ENCODE measurements at places on chromosomes 6 and 20.

DNA sequence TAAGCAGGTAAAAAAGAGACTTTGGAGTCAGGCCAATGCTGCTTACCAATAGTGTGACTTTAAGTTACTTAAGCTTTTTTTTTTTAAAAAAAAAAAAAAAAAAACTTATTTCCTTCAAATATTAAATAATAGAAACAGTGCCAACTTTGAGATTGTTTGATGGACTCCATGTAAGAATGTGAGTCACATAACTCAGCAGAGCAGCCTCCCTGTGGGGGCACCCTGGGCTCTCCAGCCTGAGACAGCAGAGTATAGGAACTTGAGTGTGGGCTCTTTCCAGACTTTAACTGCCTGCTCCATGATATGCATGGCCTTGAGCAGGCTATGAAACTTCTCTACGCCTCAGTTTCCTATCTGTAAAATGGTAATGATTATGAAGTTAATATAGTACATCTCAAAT is 113.3 kb upstream of the SAMD5 start:
- DNase-seq = no peak

- DNase-seq = peak; percentile 34
These were observed 12.4 kb upstream of the ZSCAN9 start for GRCh38 chr6:28212510-28213212.

DNA sequence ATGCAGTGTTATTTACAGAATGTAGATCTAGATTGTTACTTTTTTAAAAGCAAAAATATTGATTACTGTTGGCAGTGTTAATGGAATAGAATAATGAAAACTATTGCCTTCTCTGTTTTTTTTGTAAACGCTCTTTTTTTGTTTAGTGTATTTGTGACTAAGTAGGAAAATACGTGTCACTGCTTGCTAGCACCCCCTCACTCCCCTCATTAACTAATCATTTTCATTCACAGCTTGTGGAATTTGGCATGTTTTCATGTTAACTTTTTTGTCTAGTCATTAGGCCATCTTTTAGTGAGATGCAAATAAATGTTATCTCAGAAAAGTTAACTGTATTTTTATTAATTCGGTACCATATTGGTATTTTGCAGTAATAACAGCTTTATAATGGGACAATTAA is 29.8 kb downstream of the ADGRG6 start:
- no peak for DNase-seq

DNA sequence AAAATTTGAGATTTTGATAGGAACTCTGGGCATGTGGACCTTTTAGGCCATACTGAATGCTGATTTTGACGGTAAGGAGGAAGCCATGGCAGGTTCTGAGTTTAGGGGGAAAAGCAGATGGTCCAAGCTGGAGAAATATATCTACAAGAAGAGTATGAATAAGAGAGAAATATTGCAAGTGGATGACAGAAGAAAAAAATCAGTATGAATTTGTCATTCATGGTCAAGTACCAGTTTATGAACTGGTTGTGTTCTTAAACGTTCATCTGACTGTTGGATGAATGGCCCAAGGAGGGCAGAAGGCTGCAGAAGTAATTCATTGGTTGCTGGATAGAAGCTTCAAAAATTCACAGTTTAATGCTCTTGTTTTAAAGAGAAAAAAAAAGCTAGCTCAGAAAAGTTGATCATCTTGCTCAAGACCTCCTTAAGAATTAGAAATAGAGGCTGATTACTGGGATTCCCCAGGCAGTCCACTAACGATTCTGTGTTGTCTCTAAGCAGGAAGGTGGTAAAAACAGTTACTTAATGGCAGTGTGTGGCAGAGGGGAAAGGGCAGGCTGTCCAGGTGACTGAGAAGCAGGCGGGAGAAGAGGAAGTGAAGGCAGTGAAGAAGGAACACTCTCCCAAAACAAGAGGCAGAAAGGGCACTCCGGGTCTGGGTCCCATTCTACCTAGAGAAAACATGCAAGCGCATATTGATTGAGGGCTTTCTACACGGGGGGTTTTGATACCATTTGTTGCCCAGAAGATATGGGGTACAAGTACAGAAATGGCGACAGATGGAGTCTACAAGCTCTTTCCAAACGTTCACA is 2.0 kb upstream of the DUSP22 start:
- DNase-seq = no peak

DNA sequence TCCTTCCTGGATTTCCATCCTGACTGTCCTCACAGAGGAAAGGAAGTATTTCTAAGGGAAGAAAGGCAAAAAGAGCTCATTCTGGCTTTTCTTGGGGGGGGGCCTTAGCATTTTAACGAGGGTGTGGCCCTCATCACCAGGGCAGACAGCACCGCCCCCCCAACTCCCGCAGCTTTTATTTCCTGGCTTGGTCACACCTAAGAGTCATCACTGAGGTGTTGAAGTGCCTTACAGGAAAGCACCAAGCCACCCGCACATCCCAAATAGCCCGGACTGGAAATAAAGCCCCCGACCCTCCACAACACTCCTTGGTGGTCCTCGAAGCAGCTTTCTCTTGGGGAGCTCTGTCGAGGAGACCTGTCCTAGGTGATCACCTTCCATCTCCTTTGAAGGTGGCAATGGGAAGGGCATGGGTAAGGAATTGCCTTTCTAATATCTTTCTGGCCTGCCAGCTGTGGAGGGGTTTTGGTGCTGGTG is 1.3 kb downstream of the PTK7 start:
- no peak for DNase-seq

DNA sequence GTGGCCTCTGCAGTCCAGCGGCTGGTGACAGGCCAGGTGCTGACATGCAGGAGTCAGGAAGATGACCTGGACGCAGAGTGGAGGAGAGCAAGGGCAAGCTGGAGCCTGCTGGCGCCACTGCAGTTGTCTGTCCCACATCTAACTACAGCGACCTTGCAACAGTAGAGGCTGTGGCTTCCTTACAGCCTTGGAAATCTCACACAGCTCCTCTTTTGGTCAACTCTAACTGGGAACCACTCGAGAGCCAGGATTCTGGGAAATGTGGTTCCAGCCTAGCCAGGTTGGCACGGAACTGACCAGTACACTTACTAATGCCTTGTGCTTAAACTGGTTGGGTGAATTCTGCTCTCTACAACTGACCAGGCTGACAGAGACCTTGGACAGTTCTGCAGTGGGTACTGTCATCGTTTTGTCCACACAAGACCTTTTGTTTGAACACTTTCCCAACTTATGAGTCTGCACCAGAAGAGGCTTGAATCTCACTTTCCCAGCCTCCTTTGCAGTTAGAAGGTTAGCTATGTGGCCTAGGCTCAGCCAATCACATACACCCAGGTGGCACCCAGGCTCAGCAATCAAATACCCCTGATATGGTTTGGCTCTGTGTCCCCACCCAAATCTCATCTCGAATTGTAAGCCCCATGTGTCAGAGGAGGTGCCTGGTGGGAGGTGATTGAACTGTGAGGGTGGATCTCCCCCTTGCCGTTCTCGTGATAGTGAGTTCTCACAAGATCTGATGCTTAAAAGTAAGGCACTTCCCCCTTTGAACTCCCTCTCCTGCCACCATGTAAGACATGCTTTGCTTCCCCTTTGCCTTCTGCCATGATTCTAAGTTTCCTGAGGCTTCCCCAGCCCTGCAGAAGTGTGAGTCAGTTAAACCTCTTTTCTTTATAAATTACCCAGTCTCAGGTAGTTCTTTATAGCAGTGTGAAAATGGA is 153.5 kb downstream of the ZMYND8 start:
- DNase-seq = no peak

DNA sequence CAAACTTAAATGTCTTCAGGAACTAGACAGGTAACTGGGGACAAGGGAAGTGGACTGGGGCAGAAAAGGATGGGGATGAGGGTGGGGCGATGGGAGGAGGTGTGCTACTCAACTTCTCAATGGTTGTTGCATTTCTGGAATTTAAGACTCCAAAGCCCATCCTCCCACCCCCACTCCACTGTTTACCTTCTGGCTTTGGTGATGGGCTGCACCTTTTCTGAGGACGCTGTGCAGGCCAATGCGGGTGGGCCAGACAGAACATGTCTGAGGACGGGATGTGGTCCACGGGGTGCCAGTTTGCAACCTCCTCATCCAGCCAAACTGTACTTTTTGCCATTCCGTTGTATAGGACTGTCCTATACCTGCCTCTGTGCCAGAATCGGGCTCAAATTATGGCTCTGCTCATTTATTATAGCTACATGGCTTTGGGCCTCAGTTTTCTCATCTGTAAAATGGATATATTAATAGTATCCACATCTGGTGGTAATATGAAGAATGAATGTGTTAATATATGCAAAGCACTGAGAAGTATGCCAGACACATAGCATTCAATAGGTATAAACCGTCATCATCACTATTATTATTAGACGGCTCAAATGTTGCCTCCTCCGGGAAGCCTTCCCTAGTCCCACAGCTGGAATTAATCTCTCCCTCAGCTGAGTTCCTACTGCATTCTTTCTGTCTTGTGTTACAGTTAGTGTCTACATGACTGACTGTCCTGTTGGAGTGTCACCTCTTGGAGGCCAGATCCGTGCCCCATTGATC is 31.0 kb upstream of the VEGFA start:
- DNase-seq = no peak

GRCh38 chr6:46795816-46796215 is 2.6 kb downstream of the MEP1A start:
- no peak for DNase-seq

- DNase-seq = no peak
These were observed 92.6 kb upstream of the PREP start for GRCh38 chr6:105495515-105495914.
